ENCODE measurements at places on chromosomes 6 and 20.

DNA sequence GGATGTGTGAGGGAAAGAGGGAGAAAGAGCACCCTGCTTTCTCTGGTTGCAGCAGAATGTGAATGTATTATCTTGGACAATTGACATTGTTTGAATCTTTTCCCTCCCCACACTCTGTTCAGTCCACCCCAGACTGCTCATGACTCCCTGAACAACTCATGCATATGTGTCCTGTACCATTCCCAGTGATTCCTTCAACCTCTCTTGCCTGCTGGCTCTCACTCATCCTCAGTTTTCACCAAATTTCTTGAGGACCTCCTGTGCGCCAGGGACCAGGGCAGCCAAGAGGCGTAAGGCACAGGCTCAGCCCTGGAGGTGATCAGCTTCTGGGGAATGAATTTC is 5.4 kb downstream of the NOX3 start:
- DNase-seq: no peak

DNA sequence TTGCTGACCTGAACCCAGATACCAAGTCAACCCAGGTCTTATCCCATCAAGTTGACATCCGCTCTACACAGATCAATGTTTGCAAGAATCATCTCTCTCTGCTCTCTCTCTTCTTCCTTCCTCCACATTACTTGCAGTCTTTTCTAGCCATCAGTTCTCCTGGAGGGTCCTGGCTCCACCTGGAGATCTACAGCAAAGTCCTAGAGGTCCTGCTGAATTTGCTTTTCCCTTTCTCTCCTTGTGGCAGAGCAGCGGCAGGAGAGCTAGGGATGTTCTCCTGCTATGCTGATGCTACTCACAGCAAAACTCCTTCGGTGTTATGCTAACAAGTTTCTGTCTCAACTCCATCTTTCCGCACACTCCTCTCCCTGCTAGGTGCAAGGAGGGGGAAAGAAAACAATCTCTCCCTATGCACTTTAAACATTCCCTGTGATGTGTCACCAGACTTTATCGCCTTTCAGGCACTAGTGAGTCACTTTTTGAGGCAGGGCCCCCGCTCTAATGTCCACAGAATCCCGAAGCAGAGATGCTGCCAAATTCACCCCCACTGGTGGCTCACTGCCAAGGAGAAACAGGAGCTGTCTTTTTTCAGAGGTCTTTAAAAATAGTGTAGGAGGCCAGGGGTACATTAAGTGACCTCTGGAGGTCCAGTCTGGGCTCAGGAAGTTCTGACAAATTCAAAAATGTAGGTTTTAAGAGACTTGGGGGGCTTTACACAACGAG is 62.6 kb downstream of the FAM50B start:
- DNase-seq: no peak

DNA sequence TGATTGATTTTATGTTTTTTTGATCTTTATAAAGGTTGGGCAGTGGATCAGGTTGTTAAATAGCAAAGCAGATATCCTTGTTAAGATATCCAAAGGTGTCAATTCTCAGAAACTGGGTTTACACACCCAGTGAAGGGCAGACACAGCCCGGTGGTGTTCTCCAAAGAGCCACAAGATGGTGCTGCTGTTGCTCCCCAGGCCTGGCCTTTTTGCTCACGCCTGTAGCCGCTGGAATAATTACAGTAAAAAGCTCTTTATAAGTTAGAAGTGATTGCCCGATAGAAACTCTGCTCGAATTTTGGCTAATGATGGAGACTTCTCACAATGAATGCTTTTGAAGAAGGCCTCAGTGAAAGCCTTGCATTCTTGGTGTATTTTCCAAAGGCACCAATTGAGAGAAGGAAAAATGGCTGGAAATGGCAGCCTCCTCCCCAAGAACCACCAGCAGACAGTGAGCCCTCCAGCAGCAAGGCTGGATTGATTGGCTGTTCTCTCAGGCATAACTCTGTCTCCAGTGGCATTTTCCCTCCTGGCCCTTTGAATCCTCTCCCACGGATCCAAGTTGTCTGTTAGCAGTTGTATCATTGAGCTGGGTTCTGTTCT is 120.5 kb upstream of the CHD6 start:
- DNase-seq: peak; percentile 66

DNA sequence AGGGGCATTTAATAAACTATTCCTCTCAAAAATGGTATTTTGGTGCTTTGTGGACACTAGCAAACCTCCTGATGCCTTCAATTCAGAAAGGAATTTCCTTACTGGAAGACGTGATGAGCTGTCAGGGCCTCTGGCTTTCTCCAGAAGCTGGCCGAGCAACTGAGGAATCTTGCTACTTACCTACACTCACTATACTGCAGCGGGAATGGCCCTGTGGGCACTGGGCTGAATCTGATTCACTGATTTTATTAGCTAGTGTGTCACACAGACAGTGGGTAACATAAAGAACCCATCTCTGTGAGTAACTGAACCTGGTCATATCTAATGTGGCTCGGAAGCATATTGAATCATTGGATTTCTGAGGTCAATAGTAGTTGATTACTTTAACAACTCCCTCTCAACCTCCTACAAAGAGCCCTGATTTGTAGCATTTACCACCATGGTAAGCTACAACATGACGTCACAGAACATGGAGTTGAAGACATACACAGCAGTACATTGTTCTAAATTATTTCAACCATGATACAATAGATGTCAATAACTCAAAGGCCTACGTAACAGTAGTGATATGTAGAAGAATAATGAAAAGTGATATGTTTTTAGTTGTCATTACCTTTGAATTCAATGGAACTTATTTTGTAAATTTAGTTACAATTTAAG is 232.1 kb downstream of the SYNE1 start:
- no peak for DNase-seq

DNA sequence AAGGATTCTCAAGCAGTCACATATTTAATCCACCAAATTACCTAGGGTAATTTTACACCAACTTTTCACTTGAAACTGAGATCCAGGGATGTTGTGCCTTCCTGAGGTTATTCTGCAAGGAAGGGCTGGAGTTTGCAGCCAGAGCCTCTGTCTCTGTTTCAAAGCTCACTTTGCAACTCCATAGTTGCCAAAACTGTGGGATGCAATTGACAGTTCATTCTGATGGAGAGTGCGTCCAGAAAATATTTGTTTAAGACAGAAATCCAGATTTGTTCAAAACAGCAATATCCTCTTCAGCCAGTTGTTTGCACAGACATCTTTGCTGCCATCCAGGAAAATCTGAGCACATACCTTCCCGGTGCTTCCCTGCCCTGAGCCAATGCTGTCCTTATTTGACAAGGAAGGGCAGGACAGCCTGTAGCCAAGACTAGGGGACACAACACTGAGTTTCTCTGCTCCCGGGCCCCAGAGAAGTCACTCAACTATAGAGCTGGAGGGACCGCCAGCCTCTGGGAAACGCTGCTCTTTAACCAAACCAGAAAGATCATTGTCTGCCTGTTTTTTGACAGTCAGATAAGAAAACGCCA is 297.4 kb downstream of the HIVEP2 start:
- DNase-seq: no peak

- no peak for DNase-seq
Observed at GRCh38 chr20:4113615-4114603, 98.6 kb upstream of the RNF24 start.

GRCh38 chr20:19598117-19598850 is 159.8 kb upstream of the RIN2 start:
- no peak for DNase-seq

DNA sequence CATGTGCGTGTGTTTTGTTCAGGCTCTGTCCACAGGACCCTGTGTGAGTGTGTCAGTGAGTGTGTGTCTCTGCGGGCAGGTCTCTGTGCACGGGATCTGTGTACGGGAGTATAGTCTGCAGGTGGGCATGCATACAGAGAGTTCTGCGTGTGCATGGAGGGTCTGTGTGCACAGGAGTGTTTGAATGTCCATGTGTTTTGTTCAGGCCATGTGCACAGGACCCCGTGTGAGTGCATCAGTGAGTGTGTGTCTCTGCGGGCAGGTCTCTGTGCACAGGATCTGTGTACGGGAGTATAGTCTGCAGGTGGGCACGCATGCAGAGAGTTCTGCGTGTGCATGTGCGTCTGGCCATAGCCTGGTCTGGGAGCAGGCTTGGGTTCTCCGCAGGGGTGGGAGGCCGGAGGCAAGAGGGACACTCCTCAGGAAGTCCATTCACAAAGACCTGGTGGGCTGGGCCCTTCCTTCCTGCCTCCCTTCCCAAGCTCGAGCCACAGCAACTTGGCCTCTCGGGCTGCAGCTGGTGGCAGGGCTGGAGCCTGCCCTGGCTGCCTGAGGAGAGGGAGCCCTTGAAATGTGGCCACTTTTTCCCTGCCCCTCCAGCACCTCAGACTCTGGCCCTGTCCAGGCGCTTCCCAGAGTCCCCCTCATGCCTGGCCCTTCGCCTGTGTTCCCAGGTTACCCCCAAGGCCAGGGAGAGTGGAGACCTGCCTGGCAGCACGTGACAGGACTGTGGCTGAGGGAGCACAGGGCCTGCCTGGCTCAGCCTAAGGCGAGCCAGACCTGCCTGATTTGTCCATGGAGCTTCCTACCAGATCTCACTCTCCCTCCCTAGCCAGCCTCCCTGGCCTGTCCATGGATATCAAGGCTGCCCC is 6.8 kb downstream of the HSPA12B start:
- no peak for DNase-seq

DNA sequence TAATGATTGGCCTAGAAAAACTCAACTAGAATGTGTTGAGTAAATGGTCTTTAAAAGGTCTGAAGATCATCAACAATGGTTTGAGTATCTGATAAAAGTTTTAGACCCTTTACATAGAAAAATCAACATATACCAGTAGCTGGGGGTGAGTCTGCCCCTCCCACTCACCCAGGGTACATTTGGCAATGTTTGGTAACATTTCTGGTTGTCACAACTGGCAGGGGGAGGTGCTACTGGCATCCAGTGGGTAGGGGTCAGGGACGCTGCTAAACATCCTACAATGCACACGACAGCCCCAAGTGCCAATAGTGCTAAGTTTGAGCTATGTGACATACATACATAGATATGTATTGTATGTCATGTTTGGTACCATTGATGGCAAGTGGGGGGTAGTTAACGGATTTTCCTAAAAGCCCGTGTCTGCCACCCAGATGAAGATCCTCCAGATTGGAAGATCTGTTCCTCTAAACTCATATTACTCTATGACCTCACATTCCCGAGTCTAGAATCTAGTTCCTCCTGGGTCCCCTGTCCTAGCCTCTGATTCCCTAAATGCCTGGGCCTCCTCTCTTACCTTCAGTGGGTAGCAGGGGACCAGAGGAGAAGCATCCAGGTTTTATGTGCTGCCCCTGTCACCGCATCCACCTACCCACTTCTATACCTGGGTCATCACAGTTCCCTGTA is 2.5 kb upstream of the MMP9 start:
- no peak for DNase-seq

- no peak for DNase-seq
Observed at GRCh38 chr20:57921676-57922075, 211.9 kb upstream of the PMEPA1 start.

- no peak for DNase-seq
Observed at GRCh38 chr20:2151858-2152281, 50.2 kb downstream of the STK35 start.

GRCh38 chr20:53582574-53583351 is 10.9 kb downstream of the ZNF217 start:
- no peak for DNase-seq

DNA sequence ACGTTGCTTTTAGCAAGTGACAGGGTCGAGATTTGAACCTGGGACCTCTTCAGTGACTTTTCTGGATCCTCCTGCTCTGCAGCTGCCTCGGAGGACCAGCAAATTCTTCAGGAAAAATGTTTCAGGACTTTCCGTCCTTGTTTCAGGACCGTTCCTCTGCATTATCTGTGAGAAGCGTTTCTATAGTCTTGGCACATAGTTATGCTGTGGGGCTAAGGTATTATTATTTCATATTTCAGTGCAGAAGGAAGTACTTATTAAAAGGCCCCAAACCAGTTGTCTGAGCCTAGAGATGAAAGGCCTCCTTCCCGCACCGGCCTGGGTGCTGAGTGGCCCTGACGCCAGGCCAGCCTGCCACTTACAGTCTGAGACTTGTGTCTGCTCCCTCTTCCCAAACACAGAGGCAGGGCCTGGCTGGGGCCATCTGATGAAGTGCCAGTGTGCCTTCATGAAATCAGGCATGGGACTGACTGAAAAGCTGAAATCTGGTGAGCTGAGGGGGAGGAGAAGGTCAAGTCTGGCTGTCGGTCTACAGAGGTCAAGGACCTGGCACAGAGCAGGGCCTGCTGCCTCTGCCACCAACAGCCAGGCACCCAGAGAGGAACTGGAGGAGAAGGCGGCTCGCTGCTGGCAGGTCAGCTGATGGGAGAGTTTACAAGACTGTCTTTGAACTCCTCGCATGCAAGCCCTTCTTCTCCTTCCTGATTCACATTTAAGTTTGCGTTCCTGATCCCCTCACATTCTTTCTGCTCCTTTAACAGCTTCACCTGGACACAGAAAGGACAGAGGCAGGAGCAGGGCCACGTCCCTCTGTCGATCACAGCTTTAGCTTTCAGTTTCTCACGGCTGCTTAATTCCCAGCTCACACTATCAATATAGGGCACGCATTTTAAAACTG is 8.9 kb upstream of the QKI start:
- no peak for DNase-seq

DNA sequence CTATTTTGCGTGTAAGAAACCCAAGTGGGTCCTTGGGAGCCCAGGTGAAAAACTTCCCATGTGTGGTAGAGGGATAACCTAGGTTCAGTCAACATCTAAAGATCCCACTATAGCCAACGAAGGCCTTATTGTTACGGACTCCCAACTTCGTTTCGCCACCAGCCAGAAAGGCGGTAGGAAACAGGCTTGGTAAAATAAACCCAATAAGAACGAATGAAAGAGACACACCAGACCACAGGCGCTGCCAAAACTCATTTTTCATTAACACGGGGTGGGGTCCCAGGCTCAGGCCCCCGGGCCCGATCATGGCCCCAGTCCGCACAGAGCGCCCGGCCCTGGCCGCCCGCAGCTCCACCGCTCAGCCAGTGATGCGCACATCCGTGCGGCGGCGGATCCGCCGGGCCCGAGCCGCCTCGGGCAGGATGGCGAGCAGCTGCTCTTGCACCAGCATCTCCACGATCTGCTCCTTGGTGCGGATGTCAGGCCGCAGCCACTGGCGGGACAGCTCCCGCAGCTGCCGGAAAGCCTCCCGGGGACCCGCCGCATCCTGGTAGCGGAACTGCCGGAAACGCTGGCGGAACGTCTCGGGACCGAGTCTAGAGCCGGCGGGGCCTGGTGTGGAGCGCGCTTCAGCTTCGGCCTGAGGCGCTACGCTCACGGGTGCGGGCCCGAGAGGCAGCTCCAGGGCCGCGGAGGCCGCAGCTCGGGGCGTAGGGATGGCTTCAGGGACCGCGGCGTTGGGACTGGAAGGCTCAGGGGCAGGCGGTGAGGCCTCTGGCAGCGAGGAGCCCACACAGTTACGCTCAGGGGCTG is 709 bp downstream of the SCAND1 start:
- no peak for DNase-seq

GRCh38 chr6:25579902-25580495 is 72.0 kb upstream of the SCGN start:
- DNase-seq: no peak

GRCh38 chr6:15522856-15523529 is 139.8 kb downstream of the DTNBP1 start:
- DNase-seq: no peak

- DNase-seq: no peak
Observed at GRCh38 chr20:1362484-1362883, 30.4 kb downstream of the FKBP1A start.

- no peak for DNase-seq
Observed at GRCh38 chr20:49559411-49560081, 8.4 kb downstream of the PTGIS start.

GRCh38 chr6:45746046-45746445 is 269.6 kb downstream of the CLIC5 start:
- no peak for DNase-seq

GRCh38 chr20:49657118-49657901 is 56.4 kb downstream of the B4GALT5 start:
- DNase-seq: no peak

GRCh38 chr6:120083186-120083585 is 733.6 kb upstream of the MAN1A1 start:
- DNase-seq: no peak

Data from NCI-H1105 (cell line).